GM19239 (cell line): ENCODE measurements at places on chromosomes 3 and 15.

DNA sequence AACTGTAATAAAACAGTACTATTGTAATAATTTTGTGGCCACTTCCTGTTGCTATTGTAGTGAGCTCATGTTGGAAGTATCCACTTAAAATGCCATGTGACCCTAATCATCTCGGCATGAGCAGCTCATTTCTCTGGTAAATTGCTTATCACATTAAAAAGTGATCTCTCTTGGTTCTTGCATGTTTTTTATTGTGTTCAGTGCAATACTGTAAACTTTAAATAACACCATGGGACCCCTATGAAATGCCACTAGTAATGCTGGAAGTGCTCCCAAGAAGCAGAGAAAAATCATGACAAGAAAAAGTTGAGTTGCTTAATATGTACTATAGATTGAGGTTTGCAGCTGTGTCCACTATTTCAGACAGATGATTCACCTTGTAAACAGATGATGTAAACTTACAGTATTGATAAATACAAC is 45.6 kb downstream of the NMD3 start:
- DNase-seq: no peak

DNA sequence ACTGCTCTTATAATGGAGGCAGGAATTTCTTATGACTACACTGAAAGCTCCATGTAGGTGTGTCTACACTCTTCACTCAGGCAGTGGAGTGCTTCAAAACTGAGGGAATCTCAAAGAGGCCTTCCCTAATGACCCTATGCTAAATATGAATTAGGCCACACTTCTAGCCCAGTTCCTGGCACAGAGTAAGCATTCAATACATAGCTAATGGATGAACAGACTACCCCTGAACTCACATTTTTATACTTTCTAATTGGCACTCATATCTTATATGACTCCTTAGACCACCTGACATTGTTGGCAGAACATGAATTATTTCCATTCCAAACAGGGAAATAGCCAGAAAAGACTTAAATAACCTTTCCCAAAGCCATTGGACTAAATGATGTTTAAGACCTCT is 3.4 kb downstream of the RARRES1 start:
- DNase-seq: no peak

DNA sequence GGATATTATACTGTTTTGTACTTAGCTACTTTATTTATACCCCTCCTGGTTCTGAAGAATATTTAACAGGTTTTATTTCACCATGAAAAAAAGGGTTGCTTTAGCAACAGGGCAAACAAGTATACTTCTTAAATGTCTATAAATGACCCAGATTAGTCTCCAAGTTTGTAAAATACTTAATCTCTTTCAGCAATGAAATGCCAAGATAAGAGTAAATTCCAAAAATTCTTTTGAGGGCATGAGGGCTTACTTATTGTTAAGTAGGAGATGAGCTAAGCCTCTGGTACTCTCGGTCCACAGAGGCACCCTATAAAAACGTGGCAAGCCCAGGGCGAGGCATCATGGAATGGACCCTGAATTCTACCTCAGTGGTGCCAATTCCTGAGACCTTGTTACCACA is 264.8 kb upstream of the NSMCE3 start:
- DNase-seq: no peak

- DNase-seq: no peak
Observed at GRCh38 chr3:45906681-45907407, 20.5 kb downstream of the CCR9 start.

DNA sequence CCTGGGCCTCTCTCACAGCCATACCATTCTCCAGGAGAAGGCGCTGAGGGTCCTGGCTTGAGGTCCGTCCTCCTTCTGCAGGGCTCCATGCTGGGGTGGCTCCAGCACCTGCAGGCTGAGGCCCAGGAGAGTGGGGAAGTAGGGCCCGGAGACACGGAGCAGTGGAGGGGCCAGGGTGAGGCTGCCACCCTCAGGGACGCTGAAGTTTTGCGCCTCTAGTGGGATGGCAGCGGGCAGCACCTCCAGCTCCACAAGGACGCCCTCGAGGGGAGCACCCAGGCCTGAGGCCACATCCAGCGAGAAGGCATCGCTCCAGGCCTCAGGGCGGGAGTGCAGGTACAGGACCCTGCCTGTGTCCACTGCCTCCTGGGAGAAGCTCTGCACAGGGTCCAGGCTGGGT is 27.5 kb downstream of the CSPG4 start:
- DNase-seq: no peak

DNA sequence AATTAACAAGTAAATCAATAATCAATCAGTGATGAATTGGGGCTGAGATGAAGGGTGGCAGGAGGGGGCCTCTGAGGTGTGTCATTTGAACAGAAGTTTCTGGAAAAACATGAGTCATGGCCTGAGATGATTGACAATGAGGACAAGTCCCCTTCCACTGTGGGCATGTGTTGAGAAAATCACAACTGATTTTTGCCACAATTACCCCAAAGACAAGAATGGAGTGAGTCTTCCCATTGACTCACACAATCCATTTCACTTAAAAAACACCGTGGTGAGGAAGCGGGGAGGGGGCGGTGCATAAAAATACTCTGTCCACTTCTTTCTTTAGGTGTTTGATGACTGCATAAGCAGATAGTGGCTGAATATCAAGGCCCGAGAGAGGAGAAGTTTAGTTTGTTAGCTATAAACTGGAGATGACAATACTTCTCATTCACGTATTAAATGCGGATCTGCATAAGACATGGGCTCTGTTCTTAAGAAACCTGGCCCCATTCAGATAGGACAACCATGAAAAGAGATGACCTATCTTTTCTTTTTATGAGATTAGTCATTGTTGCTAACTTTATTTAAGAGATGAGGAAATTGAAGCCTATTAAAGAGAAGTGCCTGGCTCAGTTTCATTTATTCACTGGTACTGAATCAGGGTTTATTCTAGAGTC is 34.7 kb downstream of the SHC4 start:
- DNase-seq: no peak

- peak; percentile 17 for DNase-seq
Observed at GRCh38 chr15:89167267-89168176, 53.9 kb downstream of the RLBP1 start.

DNA sequence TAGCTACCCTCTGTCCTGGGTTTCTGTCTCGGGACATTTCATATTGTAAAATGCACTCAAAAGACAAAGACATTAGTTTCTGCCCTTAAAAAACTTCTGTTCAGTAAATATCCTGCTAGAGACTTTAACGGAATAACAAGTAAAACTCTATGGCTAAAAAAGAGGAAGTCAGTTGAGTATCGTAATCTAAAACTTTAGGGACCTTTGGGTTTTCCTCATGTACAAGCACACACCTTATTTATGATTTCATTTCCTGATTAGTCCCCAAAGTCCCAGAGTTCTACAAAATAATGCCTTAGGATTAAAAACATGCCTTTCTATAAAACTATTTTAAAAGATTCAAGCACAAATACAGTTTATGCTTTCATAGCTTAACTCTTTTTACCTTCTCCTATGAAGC is 585.9 kb downstream of the UNC13C start:
- no peak for DNase-seq

GRCh38 chr3:128271536-128272332 is 118.5 kb downstream of the EEFSEC start:
- no peak for DNase-seq

DNA sequence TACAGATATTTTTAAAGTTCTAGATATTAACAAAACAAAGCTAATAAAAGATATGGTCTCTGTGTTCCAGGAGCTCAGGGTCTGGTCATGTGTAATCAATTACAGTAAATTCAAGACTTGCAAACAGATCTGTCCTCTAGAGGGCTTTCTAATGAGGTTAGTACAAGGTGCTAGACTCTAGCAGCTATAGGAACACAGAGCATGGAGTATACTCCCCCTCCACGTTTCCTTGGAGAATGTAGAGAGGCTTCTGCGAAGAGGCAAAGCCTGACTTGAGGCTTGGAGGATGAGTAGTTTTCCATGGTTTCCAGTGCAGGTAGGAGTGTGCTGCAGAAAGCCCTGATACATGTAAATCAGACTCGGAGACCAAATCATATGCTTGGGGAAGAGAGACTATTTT is 32.7 kb upstream of the DLG1 start:
- DNase-seq: no peak

DNA sequence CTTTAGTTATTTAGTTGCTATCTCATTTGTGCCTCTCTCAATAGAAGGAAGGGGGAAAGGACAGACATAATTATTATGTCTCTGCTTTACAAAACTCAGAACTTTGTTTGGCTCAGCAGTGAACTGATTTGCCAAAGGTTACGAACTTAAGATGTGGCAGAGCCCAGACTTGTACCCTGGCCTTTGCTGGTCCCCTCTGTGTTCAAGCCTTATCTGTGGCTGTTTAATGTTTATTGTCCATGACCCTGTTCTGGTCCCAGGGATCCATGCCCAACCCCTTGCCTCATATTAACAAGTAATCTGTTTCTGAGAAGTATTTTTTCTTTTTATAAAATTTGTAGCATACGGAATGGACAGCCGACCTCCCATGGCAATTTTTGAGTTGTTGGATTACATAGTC is 10.7 kb downstream of the SNAPC5 start:
- DNase-seq: no peak

- DNase-seq: no peak
Observed at GRCh38 chr15:88908697-88909621, 4.2 kb downstream of the MFGE8 start.

DNA sequence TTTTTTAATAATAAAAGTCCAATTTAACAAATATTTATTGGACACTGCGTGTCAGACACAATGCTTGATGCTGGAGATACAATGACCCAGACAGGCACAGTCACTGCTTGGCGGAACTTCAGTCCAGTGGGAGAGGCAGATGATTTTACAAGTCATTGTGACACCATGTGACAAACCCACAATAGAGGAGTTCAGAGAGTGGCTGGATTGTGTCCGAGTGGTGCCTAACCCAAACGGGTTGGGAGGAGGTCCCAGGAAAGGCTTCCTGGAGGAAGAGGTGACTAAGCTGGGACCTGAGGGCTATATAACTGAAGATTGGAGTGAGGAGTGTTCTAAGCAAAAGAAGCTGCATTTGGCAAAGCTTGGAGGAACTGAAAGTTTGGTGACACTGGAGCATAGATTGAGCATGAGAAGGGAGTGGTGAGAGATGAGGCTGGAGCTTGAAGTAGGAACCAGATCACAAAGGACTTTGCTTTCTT is 41.4 kb downstream of the CRTC3 start:
- no peak for DNase-seq

DNA sequence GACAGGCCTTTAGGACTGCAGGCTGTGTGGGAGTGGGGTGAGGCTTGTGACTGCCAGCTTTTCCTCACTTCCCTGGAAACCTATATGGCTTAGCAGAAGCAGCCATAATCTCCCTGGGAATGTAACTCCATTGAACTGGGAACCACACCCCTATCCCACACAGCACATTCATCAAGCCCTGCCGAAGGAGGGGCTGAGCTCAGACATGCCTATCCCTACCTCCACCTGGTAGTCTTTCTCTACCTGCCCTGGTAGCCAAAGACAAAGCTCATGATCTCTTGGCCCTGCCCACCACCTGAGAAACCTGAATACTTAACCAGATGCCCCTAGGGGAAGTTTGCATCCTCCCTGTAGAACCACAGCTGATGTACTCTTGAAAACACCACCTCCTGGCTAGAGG is 219.8 kb downstream of the UNC13C start:
- no peak for DNase-seq

DNA sequence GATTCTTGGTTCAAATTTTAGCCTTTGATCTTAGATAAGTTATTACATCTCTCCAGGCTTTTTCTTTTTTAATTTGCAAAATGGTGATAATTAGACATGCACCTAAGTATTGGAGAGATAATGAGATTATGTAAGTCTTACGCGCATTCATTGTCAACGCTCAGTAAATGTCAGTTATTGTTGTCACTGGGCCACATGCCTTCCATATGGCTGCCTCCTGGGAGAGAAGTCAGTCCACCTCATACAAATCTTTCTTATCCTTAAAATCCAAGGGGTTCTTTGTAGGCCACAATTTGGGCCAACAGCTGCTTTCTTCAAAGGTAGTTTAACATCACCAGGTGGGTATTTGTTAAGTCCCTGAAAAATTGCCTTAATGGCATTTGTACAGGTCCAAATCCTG is 25.5 kb upstream of the PTPRG start:
- no peak for DNase-seq

GRCh38 chr3:194130807-194131589 is 5.0 kb upstream of the HES1 start:
- DNase-seq: no peak

DNA sequence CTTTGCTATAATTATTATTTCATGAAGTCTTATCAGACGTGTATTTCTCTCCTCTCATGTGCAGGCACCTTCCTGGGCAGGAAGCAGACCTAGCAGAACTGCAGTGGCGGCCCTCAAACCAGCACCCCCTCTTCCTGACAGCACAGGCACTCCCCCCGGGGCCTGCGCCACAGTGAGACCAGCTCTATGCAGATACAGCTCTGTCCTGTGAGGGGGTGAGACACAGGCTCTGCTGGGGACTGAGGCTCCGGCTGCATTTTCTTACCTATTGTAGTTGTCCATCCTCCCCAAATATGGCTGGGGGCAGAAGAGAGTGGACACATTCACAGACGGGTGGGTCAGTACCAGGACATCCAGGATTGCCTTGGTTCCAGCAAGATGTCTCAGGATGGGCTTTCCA is 5.0 kb downstream of the CISH start:
- no peak for DNase-seq

GRCh38 chr3:69948246-69948862 is 51.2 kb upstream of the SAMMSON start:
- no peak for DNase-seq

DNA sequence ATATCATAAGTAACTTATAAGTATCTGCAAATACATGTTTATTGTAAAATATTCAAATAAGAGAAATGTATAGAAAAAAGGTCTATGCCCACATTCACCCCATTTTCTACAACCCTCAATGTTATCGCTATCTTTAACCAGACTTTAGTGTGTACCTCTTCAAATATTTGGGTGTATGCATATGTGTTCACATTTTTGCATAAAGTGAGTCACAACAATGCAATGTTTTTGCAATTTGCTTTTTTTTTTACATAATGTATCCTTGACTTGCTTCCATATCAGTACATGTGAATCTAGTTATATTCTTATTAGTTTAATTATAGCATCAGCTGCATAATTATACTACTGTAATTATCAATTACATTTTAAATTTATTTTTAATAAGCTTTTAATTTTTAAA is 117.3 kb upstream of the LYSMD4 start:
- no peak for DNase-seq

GRCh38 chr3:77467702-77468625 is 428.1 kb downstream of the ROBO2 start:
- DNase-seq: no peak
